ENCODE measurements at places on chromosomes 12 and 14.

GRCh38 chr12:57164454-57164853, 17.0 kb upstream of the LRP1-AS start:
- DNase-seq, result no peak

GRCh38 chr12:100661300-100661951, 87.9 kb downstream of the GAS2L3 start:
- DNase-seq, result no peak

- DNase-seq, result no peak
Measured at GRCh38 chr12:82660541-82661325, 26.0 kb upstream of the TMTC2 start.

GRCh38 chr12:79194595-79194994, 330.0 kb downstream of the SYT1 start:
- no peak for DNase-seq

DNA sequence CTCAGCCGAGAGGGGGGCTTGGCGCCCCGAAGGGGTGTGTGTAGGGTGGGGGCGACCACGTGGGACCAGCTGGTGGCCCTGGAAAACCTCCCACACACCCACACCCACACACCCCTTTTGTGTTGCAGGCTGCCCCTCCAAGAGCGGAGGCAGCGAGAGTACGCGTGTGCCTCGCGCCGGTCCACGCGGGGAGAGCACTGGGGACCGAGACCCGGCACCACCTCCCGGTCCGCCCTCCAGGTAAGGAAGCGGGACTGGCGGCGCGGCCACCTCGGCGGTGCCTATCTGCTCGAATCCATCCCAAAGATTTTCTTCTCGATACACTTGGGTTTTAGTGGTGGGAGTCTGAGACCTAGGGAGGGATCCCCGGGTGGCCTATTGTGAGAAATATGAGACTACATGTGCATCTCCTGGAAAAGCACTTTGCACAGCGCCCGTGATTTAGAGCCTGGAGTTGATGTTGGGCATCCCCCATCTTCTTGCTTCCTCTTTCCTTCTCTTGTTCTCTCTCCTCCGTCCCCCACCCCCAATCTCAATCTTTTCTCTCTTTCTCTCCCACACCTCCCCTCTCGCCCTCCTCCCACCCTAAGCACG, 393 bp downstream of the SYT1 start:
- DNase-seq, result no peak

- no peak for DNase-seq
Measured at GRCh38 chr12:129215556-129215955, 362.3 kb downstream of the GLT1D1 start.

GRCh38 chr14:61662437-61663311, 32.6 kb upstream of the HIF1A start:
- no peak for DNase-seq

DNA sequence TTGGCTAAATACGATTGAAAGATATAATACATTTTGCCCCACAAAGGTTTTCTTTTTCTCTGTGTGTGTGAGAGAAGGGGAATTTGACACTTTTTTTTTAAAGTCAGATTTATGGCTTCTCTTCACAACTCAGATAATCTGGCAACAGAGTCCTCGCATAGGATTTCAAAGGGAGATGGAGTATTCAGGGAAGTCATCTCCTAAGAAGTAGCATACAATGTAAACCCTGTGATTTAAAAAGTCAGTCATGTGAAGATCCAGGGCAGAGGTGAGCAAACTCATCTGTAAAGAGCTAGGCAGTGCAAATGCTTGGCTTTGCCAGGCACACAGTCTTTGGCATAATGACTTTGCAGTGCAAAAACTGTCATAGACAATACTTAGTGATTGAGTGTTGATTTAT, 1526.3 kb downstream of the AACS start:
- no peak for DNase-seq

DNA sequence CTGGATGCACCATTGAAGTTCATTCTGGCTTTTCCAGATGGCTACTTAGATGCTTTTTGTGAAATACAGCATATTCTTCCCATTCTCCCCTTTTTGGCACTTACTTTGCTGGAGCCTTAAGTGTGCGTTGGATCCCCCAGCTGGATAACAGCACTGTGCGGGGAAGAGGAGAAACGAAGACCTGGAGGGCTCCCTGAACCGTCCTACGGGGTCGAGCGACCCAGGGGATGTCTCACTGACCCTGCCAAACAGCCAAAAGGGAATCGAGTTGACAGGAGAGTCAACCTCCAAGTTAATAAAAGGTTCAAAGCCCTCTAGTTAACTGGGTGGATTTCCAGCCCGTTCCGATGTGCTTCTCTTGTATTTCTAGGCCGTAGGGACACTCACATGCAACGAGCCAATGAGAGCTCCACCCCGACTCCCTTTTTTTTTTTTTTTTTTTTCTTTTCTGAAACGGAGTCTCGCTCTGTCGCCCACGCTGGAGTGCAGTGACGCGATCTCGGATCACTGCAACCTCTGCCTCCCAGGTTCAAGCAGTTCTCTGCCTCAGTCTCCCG, 1.0 kb upstream of the CAMKK2 start:
- DNase-seq, result no peak

DNA sequence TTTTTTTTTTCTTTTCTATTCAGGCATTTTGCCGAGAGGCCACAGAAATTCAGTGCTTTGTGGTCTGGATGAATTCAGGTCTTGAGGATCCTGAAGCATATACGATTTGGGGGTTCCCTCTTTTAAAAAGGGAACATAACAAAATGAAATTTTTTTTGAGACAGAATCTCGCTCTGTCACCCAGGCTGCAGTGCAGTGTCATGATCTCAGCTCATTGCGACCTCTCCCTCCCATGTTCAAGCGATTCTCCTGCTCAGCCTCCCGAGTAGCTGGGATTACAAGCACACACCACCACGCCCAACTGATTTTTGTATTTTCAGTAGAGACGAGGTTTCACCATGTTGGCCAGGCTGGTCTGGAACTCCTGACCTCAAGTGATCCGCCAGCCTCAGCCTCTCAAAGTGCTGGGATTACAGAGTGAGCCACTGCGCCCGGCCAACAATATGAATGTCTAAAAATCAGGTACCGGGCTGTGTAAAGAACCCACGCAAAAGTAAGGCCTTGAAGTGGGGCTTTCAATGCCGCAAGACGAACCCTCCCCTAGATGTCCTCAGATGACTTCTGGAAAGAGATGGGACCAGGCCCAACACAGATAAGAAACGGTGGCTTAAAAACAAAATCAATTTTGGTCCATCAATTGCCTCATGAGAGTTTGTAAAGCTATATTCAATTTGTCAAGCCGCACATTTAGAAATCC, 30.0 kb downstream of the TESC start:
- no peak for DNase-seq

DNA sequence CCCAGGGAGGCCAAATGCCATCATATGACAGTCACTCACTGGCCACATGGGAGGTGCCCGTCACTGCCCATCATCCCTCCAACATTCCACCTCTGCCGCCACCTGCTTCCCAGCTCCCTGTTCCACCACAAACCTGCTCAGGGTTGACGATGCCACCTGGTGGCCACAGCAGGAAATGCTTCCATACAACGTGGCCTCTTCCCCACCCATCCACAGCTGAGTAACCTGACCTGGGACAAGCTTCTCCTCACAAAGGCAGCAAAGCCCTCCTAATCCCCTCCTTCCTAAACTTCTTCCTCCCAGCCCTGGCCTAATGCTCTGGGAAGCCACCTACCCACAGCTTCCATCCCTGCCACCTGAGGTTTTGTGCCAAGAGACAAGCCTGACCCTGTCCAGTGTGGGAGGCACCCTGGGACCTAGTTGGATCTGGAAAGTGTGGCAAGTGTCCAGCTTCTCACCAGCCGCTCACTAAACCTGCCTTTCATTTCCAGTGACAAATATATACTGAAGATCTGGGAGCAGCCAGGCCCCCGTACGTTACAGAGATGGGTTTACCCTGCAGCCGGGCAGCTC, 4.3 kb downstream of the DEGS2 start:
- DNase-seq, result no peak

DNA sequence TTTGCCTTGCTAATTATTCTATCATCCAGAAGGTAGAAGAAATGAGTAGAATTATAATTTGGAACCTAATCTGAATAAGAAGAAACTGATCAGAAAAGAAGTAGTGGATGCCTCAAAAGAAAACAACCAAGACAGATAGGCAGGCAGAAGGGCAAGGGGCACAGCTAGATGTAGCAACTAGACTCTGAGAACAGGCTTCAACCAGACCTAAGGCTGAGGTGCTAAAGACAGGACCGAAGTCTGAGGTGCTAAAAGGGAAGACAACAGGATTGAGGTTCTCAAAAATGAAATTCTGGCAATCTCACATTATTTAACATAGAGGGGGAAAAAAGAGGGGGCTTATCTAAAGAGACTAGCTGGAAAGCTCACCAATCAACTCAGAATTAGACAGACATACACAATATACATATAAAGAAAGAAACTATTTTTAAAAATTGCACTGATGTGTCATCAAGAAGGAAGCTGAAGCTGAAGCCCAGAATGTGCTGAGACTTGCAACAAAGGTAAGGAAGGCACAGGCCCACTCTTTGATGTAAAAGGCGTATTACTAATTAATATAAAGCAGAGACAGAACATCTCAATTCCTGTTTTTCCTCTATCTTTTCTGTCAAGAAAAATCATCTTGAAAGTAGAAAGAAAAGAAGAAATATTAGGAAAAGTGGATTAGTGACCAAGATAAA, 43.8 kb upstream of the CSRNP2 start:
- no peak for DNase-seq

GRCh38 chr14:46985529-46986380, 334.2 kb upstream of the RPL10L start:
- no peak for DNase-seq

GRCh38 chr14:99146616-99147365, 125.2 kb downstream of the BCL11B start:
- no peak for DNase-seq

DNA sequence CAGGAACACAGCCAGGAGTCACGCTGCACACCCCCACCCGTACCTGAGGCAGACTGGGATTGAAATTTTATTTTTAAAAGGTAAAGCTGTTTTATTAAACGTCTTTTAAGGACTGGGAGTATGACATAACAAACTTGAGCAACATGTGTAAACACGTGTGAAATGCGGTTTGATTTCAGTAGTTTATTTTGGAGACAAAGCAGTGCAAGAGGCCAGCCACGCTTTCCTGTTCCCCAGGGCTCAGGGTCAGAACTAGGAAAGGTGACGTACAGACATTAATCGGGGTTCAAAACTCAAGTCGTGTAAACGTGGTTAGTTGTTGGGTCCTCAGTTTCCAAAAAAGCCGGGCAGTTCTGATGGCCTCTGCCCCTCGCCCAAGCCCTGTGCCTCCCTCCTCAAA, 16.7 kb downstream of the CHGA start:
- no peak for DNase-seq

- no peak for DNase-seq
Measured at GRCh38 chr12:121494093-121494787, 86.6 kb downstream of the KDM2B start.

DNA sequence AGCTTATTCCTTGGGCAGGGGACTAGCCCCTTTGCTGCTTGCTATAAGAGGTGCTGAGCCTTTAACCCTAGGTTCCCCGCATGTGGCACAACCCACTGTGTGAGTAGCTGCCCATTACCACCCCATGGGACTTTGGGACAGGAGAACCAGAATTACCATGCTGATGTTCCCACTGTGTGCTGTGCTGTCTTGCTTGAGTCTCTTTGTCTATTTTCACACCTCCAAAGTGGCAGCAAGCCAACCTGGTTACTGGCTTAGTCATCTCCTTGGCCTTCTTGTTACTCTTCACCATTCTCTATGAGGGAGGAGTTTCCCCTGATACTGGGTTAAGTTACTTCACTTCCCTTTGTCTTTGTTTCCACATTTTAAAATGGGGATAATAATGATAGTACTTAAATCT, 73.4 kb upstream of the ETV6 start:
- DNase-seq, result no peak

GRCh38 chr14:67429510-67430205, 17.7 kb upstream of the PLEK2 start:
- DNase-seq, result no peak

- no peak for DNase-seq
Measured at GRCh38 chr12:5927732-5928516, 17.1 kb downstream of the ANO2 start.

DNA sequence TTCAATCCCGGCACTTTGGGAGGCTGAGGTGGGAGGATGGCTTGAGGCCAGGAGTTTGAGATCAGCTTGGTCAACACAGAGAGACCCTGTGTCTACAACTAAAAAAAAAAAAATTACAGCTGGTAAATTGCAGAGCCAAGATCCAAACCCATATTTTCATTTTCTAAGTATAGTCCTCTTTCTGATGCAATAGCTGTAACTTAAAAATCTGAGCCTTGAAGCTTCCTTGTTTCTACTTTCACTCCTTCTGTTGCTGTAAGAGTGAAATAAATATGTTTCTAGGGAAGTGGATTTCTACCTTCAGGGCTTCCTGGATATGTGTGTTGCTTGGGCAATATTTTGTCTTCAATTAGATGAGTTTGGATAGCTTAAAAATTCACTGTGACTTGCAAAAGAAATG, 42.0 kb upstream of the PRICKLE1 start:
- DNase-seq, result no peak

DNA sequence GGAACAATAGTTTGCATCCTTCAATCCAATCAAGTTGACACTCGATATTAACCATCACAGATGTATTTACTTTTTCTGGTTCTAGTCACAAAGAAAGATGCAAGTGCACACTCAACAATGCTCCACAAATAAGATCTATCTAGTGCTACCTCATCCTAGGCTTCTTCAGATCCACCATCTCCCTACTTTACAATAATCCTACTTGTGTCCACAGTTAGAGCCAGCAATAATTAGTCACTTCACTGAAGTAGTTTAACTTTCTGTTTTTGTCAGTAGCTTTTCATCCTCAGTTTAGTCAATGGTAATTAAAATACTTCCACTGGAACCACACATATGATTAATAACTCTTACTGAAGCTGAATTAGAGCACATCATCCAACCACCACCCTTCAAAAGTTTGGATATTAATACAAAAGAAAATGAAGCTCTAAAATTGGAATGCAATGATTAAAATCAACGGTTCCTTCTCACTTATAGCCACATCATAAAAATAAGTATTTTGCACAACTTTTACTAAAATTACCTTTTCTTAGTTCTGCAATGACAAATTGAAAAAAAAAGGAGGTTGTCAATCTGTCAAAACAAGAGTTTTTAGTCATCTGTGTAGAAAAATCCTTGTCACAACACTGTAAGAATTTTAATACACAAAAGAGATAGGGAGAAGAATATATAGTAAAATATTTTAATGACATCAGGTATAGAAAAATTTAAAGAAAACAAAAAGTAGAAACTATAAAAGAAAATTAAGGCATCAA, 28.2 kb upstream of the SNRPF start:
- DNase-seq, result no peak

DNA sequence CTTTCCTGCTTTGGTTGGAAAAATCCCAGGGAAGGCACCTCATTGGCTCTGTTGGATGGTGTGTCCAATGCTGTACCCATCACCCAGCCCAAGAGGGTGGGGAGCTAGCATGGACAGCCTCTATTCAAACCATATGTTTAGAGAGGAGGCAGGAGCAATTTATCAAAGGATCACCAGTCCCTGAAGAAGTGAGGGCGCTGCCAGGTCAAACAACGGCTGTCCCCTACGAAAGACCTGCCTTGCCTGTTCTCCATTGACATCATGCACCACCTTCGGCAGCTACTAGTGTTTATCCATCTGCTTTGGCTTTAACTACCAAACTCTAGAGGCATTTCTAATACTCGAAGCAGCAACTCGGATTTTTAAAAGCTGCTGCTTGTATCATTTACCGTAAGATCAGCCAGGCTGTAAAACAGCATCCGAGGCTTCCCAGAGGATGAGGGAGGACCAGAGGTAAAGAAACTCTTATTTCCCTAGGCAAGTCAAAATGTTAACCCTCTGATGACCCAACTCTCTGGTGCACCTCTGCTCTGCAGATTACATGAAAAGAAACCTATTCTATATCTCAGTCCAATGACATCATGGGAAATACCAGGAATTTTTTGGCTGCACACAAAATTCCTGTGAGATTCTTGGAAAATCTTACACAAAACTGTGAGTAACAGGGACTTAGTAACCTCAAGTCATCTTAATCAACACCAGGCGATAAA, 720.9 kb upstream of the TBX3 start:
- DNase-seq, result no peak
